ENCODE measurements at places on chromosomes 4 and X. TPM values are rescaled to one million over a fixed set of nuclear protein-coding genes. Genes with fewer than 3 reads are reported as not detected.

DNA sequence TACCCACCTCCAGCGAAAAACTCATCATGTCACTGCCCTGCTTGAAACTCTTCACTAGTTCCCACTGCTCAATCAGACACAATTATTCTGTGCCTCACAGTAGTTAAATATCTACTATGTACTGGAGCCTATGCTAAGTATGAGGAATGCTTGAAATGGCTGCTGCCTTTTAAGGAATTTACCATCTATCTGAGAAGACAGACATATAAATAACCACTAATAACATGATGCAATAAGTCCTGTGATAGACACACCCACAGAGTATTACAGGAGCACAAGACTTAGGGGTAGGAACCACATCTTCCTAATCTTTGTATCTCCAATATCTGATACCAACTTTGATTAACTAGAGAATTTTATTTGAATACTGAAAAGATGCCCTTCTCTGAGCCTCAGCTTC, 21.1 kb downstream of the SLC25A53 start:
- no peak for DNase-seq

DNA sequence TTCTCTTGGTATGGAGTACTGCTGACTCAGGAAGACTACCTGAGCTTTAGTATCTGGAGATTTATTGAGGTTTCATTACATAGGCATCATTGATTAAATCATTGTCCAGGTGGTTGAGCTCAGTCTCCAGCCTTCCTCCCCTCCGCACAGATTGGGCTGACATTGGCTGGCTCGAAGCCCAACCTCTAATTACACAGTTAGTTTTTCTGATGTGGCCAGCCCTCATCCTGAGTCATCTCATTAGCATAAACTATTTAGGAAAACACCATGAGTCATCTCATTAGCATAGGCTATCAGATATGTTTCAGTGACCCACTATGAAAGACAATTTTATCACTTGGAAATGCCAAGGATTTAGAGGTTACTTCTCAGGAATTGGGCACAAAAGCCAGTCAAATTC, 93.9 kb upstream of the ANKRD50 start:
- no peak for DNase-seq

DNA sequence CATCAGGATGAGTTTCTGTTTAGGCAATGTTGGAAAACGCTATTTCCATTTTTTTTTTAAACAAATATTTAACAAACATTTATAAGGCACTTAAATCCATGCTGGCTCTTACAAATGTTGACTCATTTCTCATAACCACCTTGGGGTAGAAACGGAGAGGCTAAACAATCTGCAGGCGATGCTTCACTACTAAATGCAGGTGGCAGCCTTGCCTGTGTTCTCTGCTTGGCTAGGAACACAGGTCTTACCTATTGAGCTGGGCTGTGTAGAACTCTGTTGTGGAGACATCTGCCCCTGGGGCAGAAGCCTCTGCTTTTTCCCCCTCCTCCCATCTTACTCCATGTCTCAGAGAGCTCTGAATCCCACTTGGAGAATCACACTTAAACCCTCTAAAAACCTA, 1.4 kb upstream of the CXCL1 start:
- DNase-seq = no peak

DNA sequence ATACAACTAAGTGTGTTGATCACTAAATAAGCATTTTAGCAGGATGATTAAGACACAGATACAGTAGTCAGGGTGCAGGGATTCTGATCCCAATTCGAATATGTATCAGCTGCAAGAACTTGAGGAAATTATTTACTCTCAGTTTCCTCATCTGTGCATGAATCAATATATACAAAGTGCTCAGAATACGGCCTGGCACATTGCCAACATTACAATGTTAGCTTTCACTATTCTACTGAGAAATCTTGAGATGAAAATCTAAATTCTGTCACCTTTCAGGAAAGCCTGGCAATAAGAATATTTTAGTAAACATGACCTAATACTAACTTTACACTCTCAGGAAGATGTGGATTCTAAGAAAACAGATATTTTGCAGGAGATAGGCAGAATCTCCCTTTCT, 1001.6 kb upstream of the IGFBP7 start:
- DNase-seq = no peak

MTCP1 gene
- polyA plus RNA-seq = 15.1 TPM

- no peak for DNase-seq
Measured at GRCh38 chr4:80006935-80007744, 65.9 kb downstream of the ANTXR2 start.

ATP1B4 gene
- not detected for polyA plus RNA-seq

GRCh38 chr4:6573551-6573950, 1.4 kb upstream of the MAN2B2 start:
- DNase-seq = no peak

DNA sequence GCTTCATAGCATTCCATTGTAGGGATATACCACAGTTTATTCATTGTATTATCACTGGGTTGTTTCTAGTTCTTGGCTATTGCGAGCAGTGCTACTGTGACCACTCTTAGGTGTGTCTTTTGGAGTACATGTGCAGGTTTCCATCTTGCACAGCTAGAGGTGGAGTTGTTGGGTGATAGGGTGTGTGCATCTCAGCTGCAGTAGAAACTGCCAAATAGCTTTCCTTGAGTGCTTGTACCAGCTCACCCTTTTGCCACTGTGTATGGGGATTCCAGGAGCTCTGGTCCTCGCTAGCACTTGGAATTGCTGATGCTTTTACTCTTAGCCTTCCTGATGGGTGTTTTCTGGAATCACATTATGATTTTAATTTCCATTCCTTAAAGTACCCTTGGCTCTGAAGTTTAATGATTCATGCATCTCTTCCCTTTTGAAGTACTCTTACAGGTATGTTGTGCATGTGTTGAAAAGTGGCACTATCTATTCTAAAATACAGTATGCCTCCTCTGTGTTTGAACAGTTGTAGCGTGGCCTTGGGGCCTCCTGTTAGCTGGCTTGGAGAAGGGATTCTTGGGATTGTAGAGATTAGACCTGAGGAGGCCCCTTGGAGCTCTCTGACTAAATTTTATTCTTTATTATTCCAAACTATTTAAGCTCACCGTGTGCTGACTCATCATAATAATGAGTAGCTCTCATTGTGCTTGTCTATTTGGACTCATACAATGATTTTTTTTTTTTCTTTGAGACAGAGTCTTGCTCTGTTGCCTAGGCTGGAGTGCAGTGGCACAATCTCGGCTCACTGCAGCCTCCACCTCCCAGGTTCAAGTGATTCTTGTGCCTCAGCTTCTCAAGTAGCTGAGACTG, 38.4 kb downstream of the HTT start:
- no peak for DNase-seq

RGS12 gene
- polyA plus RNA-seq = 61.7 TPM

DNA sequence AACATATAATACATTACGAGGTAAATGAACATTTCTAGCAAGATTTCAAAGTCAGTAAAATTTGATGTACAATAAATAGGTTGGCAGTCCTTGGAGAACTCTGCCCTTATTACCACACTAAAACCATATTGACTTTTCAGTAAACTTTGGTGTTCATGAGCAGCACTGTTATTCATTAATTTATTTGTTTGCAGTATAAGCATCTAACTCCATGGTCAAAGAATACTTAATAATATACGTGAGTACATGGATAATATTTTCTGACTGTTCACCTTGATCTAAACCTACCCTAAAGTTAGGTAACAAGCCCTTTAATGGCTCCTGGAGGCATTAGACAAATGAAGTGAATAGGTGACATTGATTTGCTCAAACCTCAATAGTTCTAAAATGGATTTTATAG, 817.2 kb upstream of the FTHL17 start:
- no peak for DNase-seq

GRCh38 chr4:48687313-48688051, 92.6 kb downstream of the FRYL start:
- no peak for DNase-seq

- no peak for DNase-seq
Measured at GRCh38 chr4:70761276-70761816, 39.6 kb downstream of the RUFY3 start.

DNA sequence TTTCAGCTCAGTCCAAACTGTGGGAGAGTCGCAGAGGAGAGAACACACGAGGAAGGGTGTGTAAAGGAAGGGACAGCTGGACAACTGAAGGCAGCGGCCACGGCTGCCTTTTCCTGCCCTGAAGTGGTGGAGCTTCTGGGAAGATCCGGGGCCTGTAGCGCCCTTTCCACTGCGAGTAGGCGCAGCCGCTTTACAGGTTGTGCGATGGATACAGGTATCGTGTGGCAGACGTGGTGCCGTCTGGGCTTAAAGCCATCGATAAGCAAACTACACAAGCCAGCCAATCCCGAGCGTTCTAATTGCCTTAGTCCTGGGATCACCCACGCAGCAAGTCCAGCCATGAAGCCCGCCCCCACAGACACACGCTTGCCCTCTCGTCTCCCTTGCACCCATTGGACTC, 15.4 kb downstream of the NKX6-1 start:
- DNase-seq = no peak

- DNase-seq = no peak
Measured at GRCh38 chrX:65976161-65976560, 63.7 kb downstream of the VSIG4 start.

DNA sequence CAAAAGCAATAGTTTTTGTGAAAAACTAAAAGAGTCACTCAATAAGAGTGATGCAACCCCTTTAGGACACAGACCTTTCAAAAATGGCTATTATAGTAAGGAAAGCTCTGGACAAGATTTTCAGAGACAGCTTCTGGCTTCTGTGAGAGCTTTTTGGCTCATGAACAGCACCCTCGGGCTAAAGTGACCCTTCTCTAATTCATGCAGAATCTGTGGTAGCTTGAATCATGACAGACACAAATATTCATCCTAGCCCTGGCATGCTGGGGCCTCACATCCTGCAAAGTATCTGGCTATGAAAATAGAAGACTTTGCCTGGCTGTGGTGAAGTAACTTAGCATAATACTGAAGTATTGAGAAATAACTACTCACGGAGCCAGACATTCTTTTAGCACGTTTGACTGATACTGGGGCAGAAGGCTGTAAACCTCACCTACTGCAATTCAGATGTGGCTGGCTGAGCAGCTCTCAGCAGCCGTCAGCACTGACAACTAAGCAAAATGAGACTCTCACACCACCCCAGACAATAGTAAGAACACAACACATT, 327.3 kb downstream of the MAPK10 start:
- DNase-seq = no peak

GRCh38 chr4:152037435-152037834, 276.6 kb upstream of the GATB start:
- DNase-seq = no peak

DNA sequence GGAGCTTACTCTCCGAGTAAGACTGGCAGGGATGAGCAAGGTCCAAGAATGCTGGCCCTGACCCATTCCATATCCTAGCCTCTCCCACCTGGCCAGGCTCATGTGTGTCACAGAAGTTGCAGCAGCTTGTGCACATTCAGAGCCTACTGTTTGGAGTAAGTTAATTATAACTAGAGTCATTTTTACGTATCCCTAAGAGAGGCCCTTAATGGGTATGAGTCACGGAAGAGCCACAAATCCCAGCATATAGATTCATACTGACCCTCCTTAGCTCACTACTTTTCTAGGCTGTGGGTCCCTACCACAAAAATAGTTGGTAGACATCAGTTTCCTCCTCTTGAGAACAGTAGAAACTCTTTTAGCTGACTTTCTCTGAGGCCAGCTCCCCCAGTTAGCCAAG, 118.3 kb upstream of the FRG1 start:
- DNase-seq = no peak

DNA sequence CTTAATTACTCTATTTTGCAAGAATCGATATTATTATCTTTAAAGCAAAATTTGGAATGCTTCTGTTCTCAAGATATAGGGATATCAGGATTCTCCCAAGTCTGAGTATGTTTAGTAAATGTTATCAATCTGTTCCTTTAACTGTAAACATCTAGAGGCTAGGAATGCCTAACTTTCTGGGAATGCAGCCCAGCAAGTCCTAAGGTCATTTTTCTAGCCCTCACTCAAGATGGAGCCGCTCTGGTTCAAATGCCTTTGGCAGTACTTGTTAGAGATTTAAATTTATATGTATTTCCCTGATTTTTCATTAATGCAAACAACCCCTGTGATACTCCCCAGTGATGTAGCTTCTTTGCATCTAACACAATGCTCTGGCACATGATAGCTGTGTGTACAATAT, 623.8 kb upstream of the LCORL start:
- no peak for DNase-seq

Data from left renal pelvis (tissue), 4 donors.